ENCODE measurements at places on chromosomes 1 and 21. TPM values are rescaled to one million over a fixed set of nuclear protein-coding genes. Genes with fewer than 3 reads are reported as not detected.

The GSTM1 gene
- total RNA-seq, result 2.7 TPM

The ATP6V1G3 gene
- total RNA-seq, result not detected

The NBPF11 gene
- total RNA-seq, result 3.3 TPM

The PRXL2B gene
- 20.4 TPM for total RNA-seq

The LCE2A gene
- total RNA-seq, result not detected

The TAL1 gene
- 30.3 TPM for total RNA-seq

The UTS2 gene
- total RNA-seq, result not detected

The CHODL gene
- total RNA-seq, result not detected

The TTC39A gene
- 0.85 TPM for total RNA-seq

The PGLYRP4 gene
- total RNA-seq, result not detected

The DCDC2B gene
- total RNA-seq, result not detected

The PRCC gene
- 12.5 TPM for total RNA-seq

The AMY1A gene
- total RNA-seq, result not detected

The ZBTB37 gene
- total RNA-seq, result 2.8 TPM

The MEAF6 gene
- 47.2 TPM for total RNA-seq

The FCAMR gene
- total RNA-seq, result not detected

The UBASH3A gene
- not detected for total RNA-seq

The SDCCAG8 gene
- total RNA-seq, result 39.0 TPM

The DMBX1 gene
- total RNA-seq, result not detected

The ARHGAP30 gene
- not detected for total RNA-seq

The OXCT2 gene
- 1.7 TPM for total RNA-seq

The KPRP gene
- total RNA-seq, result not detected

The RGS16 gene
- under 0.01 TPM for total RNA-seq

The OR1C1 gene
- total RNA-seq, result not detected

The CRTC2 gene
- 3.6 TPM for total RNA-seq

The CRB1 gene
- total RNA-seq, result not detected

The SCYL3 gene
- 4.2 TPM for total RNA-seq

The HUNK gene
- total RNA-seq, result not detected

The DHRS3 gene
- 34.1 TPM for total RNA-seq

The WARS2 gene
- total RNA-seq, result 12.8 TPM

The GPR52 gene
- total RNA-seq, result 0.54 TPM

The TMEM269 gene
- total RNA-seq, result not detected

The NECTIN4 gene
- total RNA-seq, result 0.19 TPM

The C1orf146 gene
- not detected for total RNA-seq

The S100A3 gene
- total RNA-seq, result 1.3 TPM
